Mucosa of descending colon (tissue), 3 donors: ENCODE measurements at places on chromosomes 2 and 18. TPM values are rescaled to one million over a fixed set of nuclear protein-coding genes. Genes with fewer than 3 reads are reported as not detected.
A peak's percentile ranks its signal among the peaks of the same experiment; 100 is the strongest.

GKN1 gene
- not detected for total RNA-seq

UPP2 gene
- total RNA-seq, result not detected

CNDP1 gene
- 0.32 TPM for total RNA-seq

RND3 gene
- 80.1 TPM for total RNA-seq

ATP6V1C2 gene
- total RNA-seq, result 3.8 TPM

CENPA gene
- total RNA-seq, result 1.0 TPM

ALK gene
- 2.4 TPM for total RNA-seq

MRPL33 gene
- total RNA-seq, result 88.2 TPM

RAB17 gene
- 62.8 TPM for total RNA-seq

FARP2 gene
- total RNA-seq, result 163 TPM

NPHP1 gene
- 1.1 TPM for total RNA-seq

DNA sequence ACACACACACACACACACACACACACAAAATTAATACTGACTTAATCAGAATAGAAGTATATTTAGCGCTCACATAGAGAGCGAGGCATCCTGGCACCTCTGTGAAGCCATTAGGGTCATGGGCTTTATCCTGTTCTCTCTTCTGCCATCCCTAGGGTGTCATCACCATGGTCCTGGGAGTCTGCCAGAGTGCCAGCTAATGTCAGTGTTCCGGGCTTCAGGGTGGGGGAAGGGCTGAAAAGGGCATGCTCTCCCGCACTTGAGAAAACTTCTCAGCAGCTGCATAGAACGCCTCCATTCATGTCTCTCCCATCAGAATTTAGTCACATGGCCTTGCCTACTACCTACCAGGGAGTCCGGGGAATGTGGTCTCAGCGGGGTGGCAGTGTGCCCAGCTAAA, 19.7 kb upstream of the DYNC2LI1 start:
- no peak for DNase-seq

DNA sequence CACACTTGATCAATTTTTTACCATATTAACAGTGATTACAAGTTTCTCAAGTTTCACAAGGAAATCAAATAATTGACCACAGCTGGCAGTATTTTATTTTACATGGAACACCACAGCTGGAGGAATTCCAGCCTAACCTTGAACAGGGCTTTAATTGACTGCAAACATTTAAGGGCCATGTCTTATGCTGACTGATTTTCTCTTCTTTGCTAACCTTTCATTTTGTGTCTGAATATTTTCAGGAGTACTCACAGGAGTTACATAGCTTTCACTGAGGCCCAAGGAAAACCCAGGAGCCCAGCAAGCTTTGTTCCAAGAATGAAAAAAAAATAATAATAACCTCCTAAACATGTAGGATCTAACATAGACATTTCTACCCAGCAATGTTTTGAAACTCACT, 49.6 kb downstream of the FRZB start:
- no peak for DNase-seq

GRCh38 chr2:63614983-63615945, 26.5 kb downstream of the MDH1 start:
- no peak for DNase-seq

DNA sequence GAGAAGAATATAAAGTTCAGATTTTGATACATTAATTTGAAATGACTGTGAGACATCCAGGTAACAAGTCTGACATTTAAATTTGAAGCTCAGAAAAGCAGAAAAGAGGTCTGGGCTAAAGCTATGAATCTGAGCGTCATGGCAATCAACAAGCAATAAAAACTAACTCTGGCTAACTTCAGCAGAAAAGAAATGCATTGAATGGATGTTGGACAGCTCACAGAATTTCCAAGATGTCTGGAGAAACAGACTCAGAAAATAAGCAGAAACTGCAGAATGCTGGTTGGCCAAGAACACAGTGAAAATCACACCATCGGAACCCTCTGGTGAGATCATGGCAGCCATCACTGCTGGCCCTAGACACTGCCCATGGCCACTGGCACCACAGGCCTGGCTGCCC, 366.6 kb downstream of the METTL4 start:
- no peak for DNase-seq

DNA sequence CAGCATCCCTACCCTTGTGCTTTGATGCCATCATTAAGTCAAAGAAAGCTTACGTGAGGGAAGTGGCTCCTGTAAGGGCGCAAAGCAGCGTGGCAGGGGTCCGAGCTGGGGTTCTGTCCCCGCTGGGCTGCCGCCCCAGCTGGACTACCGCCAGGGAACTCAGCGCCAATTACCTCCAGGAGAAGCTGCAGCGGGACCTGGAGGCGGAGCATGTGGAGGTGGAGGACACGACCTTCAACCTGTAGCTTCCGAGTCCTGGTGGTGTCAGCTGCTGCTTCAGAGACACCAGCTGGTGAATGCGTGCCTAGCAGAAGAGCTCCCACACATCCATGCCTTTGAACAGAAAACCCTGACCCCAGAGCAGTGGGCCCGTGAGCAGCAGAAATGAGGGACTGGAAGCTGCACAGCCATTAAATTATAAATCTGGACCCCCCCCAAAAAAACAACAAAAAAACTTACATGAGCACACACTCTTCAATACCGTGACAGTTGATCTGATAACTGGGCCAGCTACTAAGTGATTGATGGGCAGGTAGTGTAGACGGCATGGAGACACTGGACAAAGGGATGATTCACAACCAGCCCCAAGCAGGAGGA, 20.1 kb upstream of the YES1 start:
- peak; percentile 67 for DNase-seq

DNA sequence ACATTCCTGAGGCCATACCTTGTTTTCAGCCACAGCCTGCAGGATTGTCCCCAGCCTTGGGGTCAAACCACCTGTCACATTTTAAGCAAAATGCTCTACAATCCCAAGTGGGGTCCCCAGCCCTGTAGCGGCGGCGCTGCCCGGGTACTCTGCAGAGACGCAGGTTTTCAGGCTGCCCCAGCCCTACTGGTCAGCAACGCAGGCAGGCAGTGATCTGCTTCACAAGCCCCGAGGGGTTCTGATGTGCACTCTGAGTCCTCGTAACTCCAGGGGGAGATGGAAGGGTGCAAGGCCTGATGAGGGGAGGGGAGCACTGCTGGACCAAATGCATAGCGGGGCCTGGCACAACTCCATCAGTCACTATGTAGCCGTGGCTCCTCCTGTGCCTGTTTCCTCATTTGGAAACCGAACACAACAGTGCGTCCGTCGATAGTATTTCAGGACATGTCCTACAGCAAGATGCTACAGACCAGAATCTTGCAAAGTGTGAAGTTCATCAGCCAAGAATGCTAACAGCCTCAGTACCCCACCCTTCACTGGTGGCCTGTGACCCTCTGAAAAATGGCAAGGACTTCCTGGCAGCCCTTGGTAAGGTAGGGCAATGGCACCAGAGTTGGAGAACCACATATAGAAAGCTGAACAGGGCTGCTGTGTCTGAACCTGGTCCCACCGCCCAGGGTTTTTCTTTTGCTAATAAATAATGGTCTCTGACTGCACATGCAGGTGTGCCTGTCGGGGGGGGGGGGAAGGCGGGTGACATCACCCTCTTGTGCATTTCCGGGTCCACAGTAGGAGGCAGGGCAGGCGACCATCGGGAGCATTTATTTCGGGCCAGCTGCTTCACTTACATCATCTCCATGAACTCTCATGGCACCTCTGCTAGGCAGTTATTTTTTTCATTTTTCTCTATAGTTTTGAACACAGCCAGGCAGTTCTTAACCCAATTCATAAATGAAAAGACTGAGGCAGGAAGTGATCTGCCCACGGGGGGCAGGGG, 50.6 kb upstream of the TFCP2L1 start:
- peak; percentile 54 for DNase-seq

DNA sequence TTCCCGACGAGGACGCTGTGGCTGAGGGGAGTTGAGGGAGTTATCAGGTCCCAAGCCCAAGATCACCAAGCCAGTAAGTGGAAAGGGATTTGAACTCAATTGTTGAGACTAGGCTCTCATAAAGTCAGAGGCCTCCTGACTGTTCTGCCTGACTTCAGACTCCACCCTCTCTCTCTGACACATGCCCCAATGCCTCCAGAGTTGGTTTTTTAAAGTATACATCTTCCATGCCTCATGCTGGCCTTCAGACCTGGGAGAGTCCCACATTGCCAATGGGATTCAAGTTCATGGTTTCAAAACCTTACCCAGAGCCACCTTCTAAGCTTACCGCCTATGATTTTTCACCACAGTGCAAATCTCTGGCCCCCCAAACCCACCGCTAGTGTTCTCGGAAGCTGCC, 100.8 kb downstream of the RTN4 start:
- DNase-seq, result no peak

GRCh38 chr2:3587432-3587831, 7.5 kb upstream of the COLEC11 start:
- no peak for DNase-seq

DNA sequence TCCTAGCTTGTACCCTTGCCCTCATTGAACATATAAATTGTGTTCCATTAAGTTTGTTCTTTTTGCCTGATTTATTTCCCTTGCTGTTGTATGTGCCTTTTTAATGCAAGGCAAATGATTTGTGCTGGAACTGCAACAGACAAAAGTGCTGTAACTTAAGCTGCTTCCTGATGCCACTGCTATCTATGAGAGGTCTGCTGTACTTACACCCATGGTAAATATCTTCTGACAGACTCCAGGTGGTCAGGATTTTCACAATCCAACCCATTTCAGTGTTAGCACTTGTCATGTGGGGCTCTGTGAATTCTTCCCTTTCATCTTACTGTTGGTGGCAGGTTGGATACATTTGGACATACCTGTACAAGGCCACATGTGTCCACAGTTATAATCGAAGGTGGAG, 63.5 kb downstream of the ARHGAP15 start:
- no peak for DNase-seq

DNA sequence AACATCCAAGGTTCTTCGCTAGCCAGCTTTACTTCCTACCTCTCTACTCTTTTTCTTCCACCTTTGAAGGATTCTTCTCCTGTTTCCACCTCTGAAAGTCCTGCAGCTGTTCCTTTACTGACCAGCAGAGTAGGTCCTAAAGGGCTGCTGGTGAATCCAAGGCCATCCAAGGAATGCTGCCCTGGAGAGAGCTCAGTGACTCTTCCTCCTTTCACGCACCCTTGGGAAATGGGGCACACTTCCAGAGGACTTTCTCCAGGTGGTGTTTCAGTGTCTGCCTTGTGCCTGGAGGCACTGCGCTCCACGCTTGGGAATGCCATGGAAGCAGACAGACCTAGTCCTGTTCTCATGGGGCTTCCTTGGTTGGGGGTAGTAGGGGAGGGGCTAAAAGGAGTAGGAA, 45.4 kb downstream of the SLC16A14 start:
- no peak for DNase-seq

- DNase-seq, result no peak
Measured at GRCh38 chr2:161044921-161045320, 115.3 kb upstream of the TANK start.

- no peak for DNase-seq
Measured at GRCh38 chr18:26185267-26185666, 41.0 kb upstream of the TAF4B start.

- no peak for DNase-seq
Measured at GRCh38 chr2:189477756-189478155, 36.5 kb downstream of the WDR75 start.

- DNase-seq, result peak; percentile 39
Measured at GRCh38 chr2:241843321-241844065, 15.2 kb downstream of the PDCD1 start.

GRCh38 chr18:70221156-70221914, 15.8 kb upstream of the RTTN start:
- no peak for DNase-seq

DNA sequence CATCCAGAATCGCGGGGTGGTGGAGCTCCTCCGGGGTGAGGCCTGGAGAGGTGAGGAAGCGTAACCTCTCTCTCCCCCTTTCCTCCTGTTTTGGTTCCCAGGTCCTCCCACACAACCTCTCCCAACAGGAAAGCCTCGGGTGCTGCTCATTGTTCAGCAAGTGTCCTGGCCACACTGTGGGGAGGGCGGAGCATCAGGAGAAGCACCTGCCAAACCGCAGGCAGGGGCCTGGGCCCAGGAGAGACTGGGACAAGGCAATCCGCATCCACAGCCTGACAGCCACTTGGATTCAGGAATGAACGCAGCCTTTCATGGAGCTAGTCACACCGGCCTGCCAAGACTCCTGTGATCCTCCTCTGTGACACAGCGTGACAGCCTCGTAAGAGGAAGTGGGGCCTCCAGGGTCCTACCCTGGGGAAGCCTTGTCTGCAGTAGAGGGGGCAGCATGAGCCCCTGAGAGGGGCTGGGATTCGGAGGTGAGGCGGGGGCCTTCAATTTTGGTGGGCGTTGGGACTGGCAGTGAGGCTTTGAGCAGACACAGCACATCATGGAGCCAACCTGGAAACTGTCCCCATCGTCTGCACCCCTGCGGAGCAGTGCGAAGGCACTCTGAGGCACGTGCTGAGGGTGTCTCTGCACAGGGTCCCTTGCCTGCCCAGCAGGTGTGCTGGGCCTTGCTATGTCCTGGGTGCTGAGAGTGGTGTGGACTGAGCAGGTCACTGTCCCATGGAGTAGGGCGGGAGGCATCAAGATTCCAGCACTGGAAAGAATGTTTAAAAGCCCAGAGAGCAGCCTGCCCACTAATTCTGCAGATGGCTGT, 62.2 kb downstream of the EDAR start:
- no peak for DNase-seq

GRCh38 chr2:96684883-96685576, 42.5 kb downstream of the FER1L5 start:
- no peak for DNase-seq

DNA sequence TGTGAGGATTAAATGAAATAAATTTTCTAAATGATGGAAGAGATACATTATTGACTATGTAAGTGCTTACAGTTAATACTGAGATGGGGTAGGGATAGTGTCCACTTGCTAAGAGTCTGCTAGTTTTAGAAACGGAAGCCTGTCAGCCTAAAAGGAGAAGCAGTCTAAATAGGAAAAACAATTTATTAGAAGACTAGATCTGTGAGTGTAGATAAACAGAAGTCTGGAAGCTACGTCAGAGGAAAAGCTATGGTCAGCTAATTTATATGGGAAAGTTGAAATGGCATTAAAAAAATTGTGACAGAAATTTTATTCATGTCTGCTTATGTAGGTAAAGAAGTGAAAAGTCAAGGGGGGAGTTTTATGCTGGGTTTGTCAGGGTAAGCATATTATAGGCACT, 1338.4 kb upstream of the CHAC2 start:
- no peak for DNase-seq

DNA sequence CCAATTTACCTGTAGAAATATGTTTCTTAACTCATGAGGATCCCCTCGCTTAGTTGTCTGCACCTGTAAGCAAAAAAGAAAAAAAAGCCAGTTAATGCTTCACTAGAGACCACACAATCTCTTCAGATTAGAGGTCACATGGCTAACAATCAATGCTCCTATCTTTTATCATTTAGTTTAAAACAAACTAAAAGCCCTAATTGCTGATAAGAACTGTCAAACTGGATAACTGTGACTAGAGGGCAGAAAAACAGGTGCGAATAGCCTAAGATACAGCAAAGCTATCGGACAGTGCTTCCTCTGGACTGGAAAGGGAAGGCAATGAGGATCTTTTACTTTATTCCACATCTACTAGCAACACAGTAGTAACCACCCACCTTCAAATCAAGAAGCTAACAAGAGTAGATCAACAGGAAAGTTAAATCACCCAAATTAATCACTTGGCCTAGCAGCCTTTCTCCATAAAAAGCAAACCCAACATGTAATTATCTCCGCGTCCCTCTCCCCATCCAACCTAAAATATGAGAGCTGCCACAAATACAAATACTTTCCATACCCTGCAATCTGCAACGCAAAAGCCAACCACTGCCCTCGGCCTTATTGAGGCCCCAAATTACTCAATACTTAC, 734 bp downstream of the SLC25A12 start:
- no peak for DNase-seq

GRCh38 chr2:18925296-18925695, 335.9 kb upstream of the NT5C1B start:
- DNase-seq, result no peak
